ENCODE measurements at places on chromosomes 16 and 17. TPM values are rescaled to one million over a fixed set of nuclear protein-coding genes. Genes with fewer than 3 reads are reported as not detected.

DNA sequence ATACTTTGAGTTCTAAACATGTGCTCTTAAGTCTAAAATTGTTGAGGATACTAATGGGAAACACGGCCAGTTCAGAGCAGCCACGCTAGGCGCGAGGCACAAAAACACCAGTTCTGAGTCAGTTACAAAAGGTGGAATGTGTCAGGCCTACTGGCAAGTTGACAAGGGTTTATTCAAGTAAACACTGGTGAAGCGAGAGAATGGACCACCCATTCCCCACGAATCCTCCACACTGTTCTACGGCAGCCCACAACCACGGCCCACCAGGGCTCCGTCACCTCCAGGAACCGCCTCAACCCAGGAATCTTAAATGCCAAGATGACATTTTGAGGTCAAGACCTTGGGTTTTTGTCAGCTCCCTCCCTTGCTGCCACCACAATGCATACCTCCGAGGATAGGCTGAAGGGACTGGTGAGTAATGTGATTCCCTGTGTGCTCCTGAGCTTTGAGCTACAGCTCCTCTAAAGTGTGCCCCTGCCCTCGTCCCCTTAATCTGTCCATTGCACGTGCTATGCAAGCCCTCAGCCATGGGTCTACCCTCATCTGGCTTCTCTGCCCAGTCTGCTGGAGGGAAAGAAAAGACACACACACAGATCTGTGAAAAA, 28.5 kb upstream of the TRAP1 start:
- DNase-seq: no peak

DNA sequence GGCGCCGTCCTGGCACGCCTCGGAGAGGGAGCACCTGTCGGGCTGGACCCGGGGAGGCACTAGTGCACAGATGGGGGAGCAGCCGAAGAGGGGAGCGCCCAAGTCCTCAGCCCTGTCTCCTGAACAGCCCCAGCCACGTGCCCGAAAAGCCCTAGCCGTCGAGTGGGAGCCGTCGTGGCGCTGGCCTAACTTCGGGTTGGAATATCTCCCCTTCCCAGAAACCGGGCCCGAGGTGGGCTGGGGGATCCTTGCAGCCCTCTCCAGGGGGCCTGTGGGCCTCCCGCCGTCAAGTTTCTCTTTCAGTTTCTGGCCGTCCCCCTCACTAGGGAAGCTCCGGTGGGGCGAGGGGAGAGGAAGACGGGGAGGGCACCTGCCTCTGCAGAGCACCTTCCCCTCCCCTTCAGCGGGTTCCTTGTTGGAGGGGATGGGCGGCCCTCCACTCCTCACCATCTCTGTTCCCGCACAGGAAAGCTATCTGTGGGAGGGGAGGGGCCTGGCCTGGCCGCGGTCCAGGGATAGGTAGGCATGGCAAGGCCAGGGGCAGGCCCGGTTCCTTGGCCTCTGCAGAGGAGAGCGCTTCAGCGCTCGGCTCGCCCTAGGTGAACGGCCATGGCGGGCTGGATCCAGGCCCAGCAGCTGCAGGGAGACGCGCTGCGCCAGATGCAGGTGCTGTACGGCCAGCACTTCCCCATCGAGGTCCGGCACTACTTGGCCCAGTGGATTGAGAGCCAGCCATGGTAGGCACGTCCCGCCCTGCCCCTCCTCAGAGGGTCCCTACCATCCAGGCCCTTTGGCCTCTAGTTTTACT, 709 bp downstream of the STAT5A start:
- peak; percentile 89 for DNase-seq

DNA sequence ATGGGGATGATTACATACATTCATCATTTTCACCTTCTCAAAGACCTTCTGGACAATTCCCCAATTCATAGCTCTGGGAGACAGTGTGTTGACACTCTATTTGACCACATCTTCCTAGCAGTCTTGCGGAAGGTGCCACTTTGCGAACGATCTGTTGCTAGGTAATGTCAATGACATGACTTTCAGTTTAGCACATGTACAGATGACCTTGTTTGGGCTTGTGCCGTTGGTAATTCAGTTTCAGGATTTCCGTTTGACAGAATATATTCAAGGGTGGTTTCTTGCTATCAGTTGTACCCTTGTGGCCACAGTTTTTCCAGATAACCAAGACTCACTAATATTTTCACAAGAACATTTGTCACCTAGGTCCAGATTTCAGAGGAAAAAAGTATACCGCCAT, 478.2 kb downstream of the WWOX start:
- DNase-seq: no peak

DNA sequence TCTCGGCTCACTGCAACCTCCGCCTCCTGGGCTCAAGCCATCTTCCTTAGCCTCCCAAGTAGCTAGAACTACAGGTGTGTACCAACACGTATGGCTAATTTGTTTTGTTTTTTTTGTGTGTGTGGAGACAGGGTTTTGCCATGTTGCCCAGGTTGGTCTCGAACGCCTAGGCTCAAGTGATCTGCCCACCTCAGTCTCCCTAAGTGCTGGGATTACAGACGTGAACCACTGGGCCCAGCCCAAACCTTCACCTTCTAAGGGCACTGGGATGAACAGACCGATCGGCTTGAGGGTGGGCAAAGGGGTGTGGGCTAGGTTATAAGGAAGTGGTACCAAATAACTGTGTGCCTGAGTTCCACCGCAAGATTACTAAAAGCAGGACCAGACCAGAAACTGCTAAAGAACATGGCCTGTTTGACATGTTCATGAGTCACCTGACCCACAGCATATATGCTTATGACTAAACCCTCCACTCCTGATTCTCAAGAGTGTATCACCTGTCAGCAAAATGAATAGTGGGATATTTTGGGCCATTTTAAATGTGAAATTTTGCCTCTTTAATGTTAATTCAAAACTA, 8.1 kb downstream of the TMEM97 start:
- DNase-seq: no peak

DNA sequence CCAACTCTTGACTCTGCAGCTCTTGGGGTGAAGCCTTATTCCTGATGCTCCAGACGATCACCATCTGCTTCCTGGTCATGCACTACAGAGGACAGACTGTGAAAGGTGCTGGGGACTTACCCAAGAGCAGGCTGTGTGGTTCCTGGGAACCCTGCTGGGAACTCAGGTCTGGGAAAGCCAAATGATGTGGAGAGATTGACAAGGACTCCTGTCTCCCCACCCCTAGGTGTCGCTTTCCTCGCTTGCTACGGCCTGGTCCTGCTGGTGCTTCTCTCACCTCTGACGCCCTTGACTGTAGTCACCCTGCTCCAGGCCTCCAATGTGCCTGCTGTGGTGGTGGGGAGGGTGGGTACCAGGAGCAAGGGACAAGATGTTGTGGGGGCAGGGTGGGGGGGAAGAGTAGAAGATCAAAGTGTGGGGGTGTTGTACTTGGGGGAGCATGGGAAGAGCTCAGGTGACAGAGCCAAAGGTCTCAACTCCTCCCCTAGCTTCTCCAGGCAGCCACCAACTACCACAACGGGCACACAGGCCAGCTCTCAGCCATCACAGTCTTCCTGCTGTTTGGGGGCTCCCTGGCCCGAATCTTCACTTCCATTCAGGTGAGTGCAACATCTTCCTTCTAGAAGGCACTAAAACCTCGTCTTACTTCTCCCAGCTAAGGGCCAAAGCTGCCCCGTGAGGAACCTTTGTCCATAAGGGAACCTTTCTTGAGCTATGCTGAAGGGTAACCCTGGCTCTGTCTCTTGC, 3.0 kb downstream of the SOX15 start:
- peak; percentile 57 for DNase-seq

DNA sequence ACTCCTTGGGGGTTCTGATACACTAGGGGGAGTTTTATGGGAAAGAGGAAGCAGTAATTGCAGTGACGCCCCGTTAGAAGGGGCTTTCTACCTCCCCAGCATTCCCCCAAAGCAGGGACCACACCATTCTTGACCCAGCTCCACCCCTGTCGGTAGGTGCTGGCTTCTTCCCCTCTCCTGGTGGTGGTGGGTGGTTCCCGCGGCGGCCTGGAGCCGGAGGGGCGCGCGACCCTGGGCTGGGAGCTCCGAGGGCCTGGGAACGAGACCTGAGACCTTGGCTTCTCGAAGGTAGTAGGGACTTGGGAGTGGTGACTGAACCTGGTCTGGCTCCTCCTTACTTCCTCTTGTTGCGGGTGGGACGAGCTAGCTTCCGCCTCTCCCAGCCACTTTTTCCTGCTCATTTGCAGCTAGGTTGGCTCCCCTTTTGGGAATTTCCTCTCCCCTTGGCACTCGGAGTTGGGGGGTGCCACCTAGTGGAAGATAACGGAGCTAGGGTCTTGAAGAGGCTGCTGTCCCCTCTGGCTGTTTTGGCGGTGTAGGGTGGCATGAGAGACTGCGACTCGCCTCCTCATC, 438 bp downstream of the GRN start:
- DNase-seq: peak; percentile 81

DNA sequence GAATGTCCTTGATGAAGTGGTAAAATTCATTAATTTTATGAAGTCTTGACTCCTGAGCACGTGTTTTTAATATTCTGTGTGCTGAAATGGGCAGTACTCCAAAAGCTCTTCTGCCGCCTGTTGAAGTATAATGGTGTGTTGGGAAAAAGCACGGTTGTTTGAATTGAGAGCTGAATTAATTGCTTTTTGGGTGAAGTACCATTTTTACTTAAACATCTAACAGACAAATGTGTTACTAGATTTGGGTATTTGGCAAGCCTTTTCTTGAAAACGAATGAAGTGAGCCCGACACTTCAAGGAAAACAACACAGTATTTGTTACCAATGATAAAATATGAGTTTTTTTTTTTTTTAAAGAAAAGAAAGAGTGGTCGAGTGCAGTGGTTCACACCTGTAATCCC, 22.5 kb downstream of the WWP2 start:
- no peak for DNase-seq

- DNase-seq: no peak
These were observed 14.9 kb downstream of the TFAP4 start for GRCh38 chr16:4257646-4258556.

GRCh38 chr17:67456103-67456502, 79.0 kb downstream of the PITPNC1 start:
- DNase-seq: no peak

- DNase-seq: no peak
These were observed 4.4 kb upstream of the KRT37 start for GRCh38 chr17:41428591-41429291.

- DNase-seq: peak; percentile 61
These were observed 89.6 kb downstream of the CDC27 start for GRCh38 chr17:47099451-47099986.

- DNase-seq: no peak
These were observed at the start of gene CES1 for GRCh38 chr16:55832773-55833691. CES1 (minus strand) TSS chr16:55833096; CDS start chr16:55833055, 41 bp downstream.

- no peak for DNase-seq
These were observed 10.7 kb downstream of the CTC1 start for GRCh38 chr17:8237175-8237574.

DNA sequence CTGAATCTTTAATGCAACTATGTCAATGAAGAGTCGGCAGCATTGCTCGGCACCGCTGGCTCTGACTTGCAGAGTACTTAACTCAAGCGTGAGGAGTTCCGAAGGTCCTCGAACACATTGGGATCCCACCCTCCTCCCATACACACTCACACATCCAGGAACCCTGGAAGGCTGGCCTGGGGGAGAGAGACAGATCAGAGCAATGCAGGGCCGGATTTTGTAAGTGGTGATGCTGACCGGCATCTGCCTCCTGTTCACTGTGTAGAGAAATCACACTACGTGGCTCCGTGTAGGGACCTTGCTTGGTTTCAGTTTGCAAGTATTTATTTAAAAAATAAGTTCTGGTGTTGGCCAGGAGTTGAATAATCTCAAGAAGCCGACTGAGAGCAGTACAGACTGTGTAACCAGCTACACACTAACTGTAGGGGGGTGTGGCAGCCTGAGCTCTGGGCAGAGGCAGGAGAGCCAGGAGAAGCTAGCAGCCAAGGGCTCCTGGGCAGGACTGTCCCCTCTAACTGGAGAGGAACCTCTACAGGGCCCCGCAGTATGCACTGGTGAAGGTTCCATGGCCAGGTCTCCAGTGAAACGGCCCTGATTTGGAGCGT, 190.2 kb upstream of the TNRC6C start:
- no peak for DNase-seq

- DNase-seq: no peak
These were observed 16.3 kb downstream of the AXIN1 start for GRCh38 chr16:336269-336668.

DNA sequence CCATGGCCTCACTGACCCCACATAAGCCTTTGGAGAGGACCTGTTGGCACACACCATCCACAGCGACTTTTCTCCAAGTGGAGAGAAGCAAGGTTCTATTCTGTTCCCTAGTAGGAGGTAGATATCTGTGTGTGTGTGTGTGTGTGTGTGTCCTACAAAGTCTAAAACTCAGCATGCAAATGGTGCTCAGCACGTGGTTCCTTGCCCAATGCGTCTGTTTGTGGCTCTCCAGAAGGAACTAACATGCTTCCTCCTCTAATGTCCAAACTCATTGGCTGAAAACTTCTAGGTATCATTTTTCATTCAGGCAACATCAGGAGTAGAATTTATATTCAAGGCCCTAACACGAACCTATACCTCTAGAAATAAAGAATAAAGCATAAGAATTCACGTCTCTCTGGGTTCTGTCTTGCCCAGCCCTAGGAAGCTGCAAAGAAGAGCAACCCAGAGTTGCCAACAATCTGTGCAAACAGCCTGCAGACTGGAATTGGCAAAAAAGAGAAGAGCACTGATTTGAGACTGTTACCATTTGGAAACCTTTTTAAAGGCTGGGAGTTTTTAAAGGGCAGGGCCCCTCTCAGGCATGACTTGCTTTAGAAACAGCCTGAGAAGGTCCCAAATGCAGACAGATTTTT, 25.5 kb downstream of the MAP3K14 start:
- no peak for DNase-seq

GRCh38 chr17:38460082-38460715, 31.9 kb downstream of the ARHGAP23 start:
- no peak for DNase-seq

DNA sequence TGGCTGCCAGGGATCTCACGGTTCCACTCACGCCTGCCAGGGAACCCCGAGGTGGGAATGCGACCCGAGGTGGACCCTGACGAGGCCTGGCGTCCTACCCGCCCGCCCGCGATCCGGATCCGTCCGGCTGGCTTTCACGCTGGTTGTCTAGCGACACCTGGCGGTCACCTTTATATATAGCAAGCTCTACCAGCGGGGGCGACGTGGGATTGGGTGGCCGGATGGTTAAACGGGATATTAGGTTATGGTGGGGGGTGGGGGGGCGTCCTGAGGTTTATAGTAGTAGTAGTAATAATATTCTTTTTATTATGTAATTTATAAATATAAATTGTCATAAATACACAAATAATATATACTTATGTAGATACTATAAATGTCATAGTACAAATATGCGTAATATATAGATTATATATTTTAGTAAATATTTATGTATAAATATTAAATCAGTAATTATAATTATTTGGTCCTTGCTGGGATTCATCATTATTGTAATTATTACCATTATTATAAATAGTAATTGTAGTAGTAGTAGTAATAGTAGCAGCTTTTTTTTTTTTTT, 136.9 kb downstream of the KCNJ12 start:
- DNase-seq: peak; percentile 93

GGA3 gene
- 84.2 TPM for total RNA-seq

SMIM5 gene
- 0.38 TPM for total RNA-seq

ADAM11 gene
- total RNA-seq: 0.12 TPM

SOX15 gene
- total RNA-seq: 0.43 TPM

TRIM37 gene
- 26.5 TPM for total RNA-seq

KRTAP2-4 gene
- not detected for total RNA-seq

CFAP97D1 gene
- total RNA-seq: not detected

MFSD6L gene
- total RNA-seq: 0.14 TPM

GRAPL gene
- 6.4 TPM for total RNA-seq

PRCD gene
- total RNA-seq: not detected
